ENCODE measurements at places on chromosomes 7 and 10.

GRCh38 chr10:14163377-14164086 lies 167.2 kb downstream of the FRMD4A start:
- no peak for DNase-seq

GRCh38 chr7:24024276-24025068 lies 259.5 kb upstream of the NPY start:
- no peak for DNase-seq

DNA sequence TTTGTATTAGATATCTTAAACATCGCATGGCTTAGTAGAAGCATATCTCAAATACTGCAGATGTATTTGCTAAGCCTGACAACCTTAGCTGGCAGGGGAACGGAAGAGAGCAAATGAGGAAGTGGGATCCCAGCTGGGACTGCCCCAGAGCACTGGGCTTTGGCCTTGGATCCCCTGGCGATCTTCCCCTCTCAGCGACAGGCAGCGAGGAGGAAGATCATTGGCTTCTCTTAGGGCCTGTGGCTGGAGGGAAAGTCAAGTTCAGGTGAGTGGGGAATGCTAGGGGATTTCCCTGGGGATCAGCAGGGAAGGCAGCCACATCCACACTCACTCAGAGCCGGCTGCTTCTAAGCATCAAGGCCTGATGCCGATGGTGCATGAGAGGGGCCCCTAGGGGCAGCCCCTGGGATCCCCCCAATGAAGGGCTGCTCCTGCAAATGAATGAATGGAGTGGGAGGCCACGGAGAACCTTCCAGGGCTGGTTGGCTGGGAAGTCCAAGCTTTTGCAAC lies 42.0 kb downstream of the LYZL2 start:
- DNase-seq: no peak

- no peak for DNase-seq
Measured at GRCh38 chr10:452512-453426, 236.7 kb downstream of the DIP2C start.

- DNase-seq: no peak
Measured at GRCh38 chr7:55484834-55485233, 87.5 kb downstream of the VOPP1 start.

DNA sequence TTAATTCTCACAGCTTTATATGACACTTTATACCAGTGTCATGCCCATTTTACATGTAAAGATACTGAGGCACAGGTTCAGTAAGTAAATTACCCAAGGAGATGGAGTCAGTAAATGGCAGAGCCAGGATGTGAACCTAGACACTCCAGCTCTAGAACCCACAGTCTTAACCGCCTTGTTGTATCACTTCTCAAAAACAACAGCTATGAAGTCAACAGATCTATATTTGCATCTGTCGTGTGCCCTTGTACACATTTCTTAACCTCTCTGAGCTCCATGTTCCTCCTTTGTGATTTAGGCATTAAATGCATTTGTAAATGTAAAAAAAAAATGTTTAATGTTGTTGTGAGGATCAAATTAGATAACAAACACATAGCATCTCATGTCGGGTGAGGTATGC lies 716.2 kb downstream of the SUGCT start:
- no peak for DNase-seq
